T-helper 17 cell (primary cell): ENCODE measurements at places on chromosomes 11 and 22. TPM values are rescaled to one million over a fixed set of nuclear protein-coding genes. Genes with fewer than 3 reads are reported as not detected.

- peaks cover 80% of the 10 kb centered on the region for H3K27me3 ChIP-seq
- H3K27ac ChIP-seq = no peak overlapping the region
- peaks cover 22% of the 10 kb centered on the region for H3K4me1 ChIP-seq
These were observed 8.3 kb downstream of the WT1 start for GRCh38 chr11:32426819-32427615.

DNA sequence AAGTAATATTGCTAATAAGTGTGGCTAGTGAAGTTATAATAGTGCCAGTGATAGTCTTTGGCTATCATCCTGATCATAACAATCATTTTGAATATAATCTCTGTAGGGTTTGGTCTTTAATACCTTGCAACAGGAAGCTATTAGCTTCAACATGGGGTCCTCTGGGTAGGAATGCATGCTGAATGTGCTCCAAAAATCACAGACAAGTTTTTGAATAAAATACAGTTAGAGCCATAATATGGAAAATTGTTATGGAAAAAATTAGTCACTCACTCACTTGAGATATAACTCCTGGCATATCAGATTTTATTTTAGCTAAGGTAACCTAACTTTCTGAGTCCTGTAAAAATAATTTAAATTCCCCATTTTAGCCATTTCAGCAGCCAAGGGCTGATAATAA is 95.4 kb upstream of the MTMR2 start:
- peaks cover 2% of the 10 kb centered on the region for H3K36me3 ChIP-seq
- H3K4me3 ChIP-seq = no peak overlapping the region
- DNase-seq = no peak
- no peaks in the 10 kb centered on the region for H3K27me3 ChIP-seq

UBQLN3 gene
- total RNA-seq = 0.20 TPM

C11orf86 gene
- not detected for total RNA-seq

GRCh38 chr11:33663121-33663520 is 37.5 kb downstream of the C11orf91 start:
- H3K4me3 ChIP-seq = no peak overlapping the region
- H3K27ac ChIP-seq = no peak overlapping the region
- peaks cover 33% of the 10 kb centered on the region for H3K27me3 ChIP-seq
- peaks cover 2% of the 10 kb centered on the region for H3K36me3 ChIP-seq

CCDC15 gene
- total RNA-seq = 0.91 TPM

GRCh38 chr22:20174785-20175596 is 24.1 kb upstream of the CCDC188 start:
- H3K4me1 ChIP-seq = no peaks in the 10 kb centered on the region
- no peaks in the 10 kb centered on the region for H3K36me3 ChIP-seq

- H3K36me3 ChIP-seq = no peaks in the 10 kb centered on the region
- peaks cover 28% of the 10 kb centered on the region for H3K27me3 ChIP-seq
- H3K27ac ChIP-seq = no peak overlapping the region
- no peak overlapping the region for H3K4me3 ChIP-seq
- no peak for DNase-seq
- no peaks in the 10 kb centered on the region for H3K4me1 ChIP-seq
These were observed 64.5 kb downstream of the BARX2 start for GRCh38 chr11:129440028-129440713.

DNA sequence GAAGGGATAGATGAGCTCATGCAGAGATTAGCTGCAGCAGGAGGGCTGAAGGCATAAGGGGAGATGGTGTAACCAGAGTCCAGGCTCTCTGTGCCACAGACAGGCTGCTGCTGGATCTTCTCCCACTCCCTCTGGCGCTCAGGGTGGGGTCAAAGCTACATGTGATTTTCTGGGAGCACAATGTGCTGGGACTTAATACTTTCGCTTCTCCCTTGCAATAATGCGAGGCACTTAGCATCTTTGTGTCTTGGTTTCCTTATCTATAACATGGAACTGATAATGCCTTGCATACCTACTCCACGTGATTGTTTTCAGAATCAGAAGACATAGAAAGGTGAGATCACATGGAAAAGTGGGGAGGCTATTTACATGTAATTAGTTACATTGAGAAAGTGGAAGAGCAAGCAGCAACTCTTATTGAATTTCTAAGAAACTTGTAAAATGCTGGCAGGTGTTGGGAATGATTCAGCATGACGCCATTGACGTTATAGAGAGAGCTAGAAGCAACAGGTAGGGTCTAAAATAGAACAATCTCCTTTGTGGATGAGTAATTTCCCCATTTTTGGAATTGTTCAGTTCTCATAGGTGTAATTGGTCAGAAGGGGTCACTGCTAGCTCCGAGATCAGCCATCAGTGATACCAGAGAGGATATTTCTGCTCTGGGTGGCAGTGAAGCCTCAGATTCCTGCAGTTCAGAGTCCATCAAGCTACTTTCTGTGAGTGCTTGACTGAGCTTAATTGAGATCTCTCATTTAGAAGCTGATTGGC is 8.2 kb upstream of the OR9I1 start:
- H3K27me3 ChIP-seq = no peaks in the 10 kb centered on the region
- no peak overlapping the region for H3K27ac ChIP-seq
- peaks cover 2% of the 10 kb centered on the region for H3K4me1 ChIP-seq
